ENCODE measurements at places on chromosomes 3 and 15. TPM values are rescaled to one million over a fixed set of nuclear protein-coding genes. Genes with fewer than 3 reads are reported as not detected.

Gene LMLN
- 11.2 TPM for total RNA-seq

Gene IQSEC1
- 21.2 TPM for total RNA-seq

Gene FHIT
- total RNA-seq = 18.7 TPM

Gene IQCF5
- not detected for total RNA-seq

Gene KBTBD12
- total RNA-seq = not detected

Gene CHMP2B
- 45.5 TPM for total RNA-seq
